ENCODE measurements at places on chromosomes 1 and 21.

DNA sequence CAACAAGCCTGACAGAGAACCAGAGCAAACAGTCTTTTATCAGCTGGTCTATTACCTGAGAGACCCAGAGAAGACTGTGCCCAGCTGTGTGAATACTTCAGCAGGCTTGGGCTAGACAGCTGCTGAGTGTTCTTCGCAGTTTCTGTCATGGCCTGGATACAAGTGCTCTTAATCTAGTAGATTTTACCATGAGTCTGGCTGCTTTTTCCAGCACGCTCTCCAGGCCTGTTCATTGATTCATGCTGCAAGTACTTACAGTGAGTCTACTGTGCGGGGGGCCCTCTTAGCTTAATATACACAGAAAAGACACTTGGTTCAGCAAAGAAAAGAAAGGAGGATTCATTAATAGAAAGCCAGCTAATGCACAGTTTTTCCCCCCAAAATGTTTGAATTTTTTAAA, 48.5 kb downstream of the RGS7 start:
- DNase-seq: no peak

- no peak for DNase-seq
Measured at GRCh38 chr1:208174731-208175507, 69.3 kb downstream of the PLXNA2 start.

- DNase-seq: no peak
Measured at GRCh38 chr1:74465193-74465681, 47.2 kb downstream of the LRRC53 start.

GRCh38 chr1:169121146-169121923, 14.8 kb downstream of the ATP1B1 start:
- DNase-seq: no peak

- DNase-seq: no peak
Measured at GRCh38 chr21:42459546-42460215, 36.3 kb downstream of the RSPH1 start.

GRCh38 chr1:2320006-2320405, 71.3 kb downstream of the MORN1 start:
- DNase-seq: no peak

DNA sequence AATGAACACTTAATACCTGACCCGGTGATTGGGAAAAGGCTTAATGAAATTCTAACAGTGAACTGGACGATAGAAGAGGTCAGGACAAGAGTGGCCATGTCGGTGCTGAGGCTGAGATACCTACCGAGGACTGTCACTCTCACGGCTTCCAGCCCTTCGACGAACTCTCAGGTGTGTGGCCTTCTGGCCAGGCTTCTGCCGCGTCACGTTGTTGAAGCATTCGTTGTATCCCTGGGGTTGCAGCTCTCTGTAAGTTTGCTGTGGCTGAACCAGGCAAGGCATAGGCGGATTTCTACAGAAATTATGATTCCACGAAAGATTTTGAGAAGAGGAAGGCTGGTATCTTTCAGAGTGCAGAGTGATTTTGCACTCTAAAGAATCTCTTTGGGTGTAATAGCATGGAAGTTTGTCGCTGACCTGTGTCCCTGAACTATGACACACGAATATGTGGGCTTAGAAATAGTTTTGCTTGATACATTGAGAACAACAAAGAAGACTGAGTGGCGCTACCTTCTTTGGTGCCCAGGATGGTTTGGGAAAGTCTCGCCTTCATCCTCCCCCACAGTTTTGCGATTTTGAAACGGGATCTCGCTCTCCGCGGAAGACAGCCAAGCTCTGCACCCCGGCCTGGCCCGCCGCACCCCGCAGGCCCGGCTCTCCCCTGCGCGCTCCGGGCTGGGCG, 403 bp upstream of the EPHX4 start:
- DNase-seq: peak; percentile 5

GRCh38 chr1:195185736-195186135, 1422.5 kb downstream of the KCNT2 start:
- no peak for DNase-seq

GRCh38 chr1:107739201-107739600, 225.8 kb downstream of the VAV3 start:
- no peak for DNase-seq

DNA sequence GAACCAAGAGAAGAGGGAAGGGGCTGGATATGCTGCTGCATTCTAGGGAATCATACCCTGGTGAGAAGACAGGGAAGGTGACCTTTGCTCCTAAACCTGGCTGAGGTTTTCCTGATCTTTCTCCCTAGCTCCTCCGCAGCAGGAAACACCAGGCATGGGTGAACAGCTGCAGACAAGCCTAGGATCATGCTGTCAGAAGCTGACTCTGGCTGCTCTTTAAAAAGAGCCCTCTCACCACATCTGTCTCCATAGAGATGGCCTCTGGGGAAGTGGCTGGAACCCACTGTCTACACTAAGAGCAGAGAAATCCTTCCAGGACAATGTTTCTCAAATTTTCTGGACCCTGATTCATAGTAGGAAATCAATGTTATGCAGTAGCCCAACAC, 57.6 kb downstream of the CD34 start:
- no peak for DNase-seq

- DNase-seq: no peak
Measured at GRCh38 chr1:59833991-59834390, 19.2 kb downstream of the HOOK1 start.

- DNase-seq: no peak
Measured at GRCh38 chr1:30912224-30912623, 3.7 kb upstream of the SDC3 start.

- DNase-seq: no peak
Measured at GRCh38 chr1:39680751-39681150, 8.8 kb upstream of the NT5C1A start.

GRCh38 chr1:15835205-15835740, 12.2 kb upstream of the SPEN start:
- DNase-seq: peak; percentile 77

DNA sequence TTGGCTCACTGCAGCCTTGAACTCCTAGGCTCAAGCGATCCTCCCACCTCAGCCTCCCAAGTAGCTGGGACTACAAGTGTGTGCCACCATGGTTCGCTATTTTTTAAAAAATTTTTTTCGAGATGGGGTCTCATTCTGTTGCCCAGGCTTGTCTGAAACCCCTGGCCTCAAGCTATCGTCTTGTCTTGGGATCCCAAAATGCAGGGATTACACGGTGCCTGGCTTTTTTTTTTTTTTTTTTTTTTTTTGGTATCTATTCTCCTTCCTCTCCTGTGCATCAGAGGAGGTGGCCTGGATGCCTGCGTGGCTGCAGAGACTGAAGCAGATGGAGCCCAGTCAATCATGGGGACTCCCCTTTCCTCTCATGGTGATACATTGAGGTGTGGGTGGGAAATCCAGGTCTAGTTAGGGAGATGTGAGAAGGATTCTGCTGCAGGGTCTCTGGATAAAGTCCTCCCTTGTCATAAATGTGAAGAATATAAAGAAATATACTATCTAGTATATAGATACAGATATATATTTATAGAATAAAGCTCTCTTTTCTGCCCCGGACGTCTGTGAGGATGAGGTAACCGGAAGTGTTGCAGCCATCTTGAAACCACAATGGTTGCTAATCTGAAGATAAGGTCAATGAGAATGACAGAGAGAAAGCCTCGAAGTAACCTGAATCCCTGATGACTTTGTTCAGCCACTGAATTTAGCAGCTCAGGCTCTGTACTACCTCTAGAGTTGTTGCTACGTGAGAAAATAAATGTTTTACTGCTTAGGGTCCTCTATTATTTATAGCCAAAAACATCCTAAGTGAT, 19.5 kb upstream of the RGSL1 start:
- no peak for DNase-seq

- DNase-seq: no peak
Measured at GRCh38 chr21:34695434-34695833, 26.6 kb downstream of the CLIC6 start.

GRCh38 chr1:3581296-3582036, 29.8 kb downstream of the MEGF6 start:
- peak; percentile 45 for DNase-seq

GRCh38 chr1:90443354-90443753, 273.7 kb downstream of the BARHL2 start:
- DNase-seq: no peak

GRCh38 chr21:17725339-17725738, 93.8 kb downstream of the C21orf91 start:
- no peak for DNase-seq

DNA sequence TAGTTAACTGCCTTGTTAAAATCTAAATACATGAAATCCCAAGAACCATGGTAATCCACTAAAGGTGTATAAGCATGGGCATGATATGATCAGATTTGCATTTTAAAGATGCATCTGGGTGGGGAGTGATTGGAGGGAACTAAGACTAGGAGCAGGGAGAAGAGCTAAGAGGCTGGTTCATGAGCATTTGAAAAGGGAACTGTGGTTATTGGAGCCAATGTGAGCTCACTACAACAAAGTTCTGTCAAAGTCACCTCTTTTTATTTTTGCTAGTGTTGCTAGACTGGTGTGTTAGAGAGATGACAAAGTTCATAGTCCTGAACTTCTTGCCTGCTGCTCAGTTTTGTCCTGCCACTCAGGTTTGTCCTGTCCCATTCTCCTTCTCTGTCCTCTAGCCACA, 67.1 kb upstream of the LRRC8D start:
- DNase-seq: no peak
